ENCODE measurements at places on chromosomes 4 and X.

DNA sequence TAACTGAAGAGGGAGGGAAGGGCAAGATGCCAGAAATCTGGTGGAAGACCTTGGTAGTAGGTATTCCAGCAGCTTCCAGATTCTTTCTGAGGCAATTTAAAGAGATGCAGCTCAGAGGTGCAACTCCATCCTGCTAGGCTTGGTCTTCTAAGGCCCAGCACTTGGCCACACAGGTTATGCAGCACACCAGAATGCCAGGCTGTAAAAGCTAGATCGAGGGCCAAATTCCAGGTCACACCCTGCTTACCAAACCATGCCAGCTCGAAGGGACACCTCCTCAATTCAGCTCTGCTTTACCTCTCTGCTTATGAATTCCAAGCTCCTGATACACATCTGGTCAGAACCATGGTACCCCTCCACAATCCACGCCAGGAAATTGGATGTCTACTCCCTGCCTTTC lies 19.8 kb upstream of the ATXN3L start:
- no peak for DNase-seq

GRCh38 chrX:109294097-109294814 lies 187.6 kb downstream of the GUCY2F start:
- DNase-seq, result no peak

DNA sequence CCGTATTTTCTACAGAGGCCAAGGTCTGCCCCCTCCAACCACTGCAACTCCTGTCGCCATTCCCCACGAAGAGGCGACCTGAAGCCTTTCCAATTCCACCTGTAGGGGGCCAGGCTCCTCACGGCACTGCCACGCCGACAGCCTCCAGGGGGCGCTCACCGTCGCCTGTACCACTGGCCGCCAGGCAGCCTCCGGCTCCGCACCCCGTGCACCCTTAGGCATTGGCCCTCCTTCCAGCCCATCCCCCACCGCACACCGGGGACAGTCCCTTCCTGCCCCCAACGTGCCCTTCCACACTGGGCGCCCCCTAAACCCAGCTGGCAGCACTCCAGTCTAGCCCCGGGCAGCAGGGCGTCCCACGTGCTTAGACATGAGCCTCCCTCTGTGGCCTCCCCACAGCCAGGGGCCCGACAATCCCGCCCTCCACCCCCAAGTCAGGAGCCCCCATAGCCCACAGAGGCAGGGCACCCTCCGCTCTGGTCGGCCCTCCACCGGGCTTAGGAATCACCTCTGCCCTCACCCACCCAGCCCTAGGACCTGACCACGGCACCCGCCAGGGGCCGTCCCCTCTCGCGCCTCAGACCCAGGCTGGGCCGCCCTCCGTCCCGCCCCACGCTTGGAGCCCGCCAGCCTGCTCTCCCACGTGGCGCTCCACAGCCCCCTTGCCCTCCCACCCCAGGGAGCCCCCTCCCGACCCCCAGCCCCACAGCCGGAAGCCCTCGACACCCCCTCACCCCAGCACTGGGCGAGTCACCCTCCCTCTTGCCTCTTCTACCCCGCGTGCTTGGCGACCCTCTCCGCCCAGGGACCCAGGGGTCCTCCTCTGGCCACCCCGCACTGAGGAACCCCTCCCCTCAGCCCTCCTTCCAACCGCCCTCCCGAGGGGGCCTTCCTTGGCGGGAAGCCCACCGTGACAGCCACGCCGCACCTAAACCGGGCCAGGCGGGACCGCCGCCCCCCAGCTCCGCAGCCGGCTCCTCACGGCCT lies 711 bp downstream of the PNMA6E start:
- no peak for DNase-seq

DNA sequence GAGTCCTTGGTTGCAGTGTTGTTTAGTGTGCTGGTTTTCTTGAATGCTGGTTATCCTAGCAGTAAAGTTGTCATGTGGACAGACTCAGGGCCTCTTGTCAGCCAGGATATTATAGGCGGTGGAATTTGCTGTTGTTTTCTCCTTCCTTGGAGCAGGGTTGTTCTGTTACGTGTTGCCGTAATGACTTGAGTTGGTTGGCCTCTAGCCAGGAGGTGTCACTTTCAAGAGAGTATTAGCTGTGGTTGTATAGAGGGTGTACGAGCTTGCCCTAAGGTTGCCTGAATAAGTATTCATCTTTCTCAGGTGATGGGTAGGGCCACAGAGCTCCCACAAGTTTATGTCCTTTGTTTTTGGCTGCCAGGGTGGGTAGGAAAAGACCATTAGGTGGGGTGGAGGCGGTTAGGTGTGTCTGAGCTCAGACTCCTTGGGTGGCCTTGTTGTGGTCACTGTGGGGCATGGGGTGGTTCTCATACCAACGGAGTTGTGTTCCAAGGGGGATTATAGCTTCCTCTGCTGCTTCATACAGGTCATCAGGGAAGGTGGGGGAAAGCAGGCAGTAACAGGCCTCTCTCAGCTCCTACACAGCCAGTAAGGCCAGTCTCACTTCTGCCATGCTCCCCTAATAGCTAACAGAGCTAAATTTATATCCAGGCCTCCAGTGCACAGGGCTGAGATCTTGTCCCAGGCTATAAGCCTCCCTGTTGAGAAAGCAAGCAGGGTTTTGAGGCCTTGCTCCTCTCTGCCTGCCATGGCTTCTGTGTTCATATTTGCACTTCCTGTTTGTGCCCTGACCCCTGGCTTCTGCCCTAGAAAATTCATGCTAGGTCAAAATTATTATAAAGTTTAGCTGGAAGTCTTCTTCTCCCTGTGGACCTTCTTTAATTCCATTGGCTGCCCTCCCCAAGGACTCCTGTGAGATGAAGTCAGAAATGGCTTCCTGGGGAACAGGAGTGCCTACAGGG lies 594.7 kb downstream of the RAPGEF2 start:
- DNase-seq, result no peak

DNA sequence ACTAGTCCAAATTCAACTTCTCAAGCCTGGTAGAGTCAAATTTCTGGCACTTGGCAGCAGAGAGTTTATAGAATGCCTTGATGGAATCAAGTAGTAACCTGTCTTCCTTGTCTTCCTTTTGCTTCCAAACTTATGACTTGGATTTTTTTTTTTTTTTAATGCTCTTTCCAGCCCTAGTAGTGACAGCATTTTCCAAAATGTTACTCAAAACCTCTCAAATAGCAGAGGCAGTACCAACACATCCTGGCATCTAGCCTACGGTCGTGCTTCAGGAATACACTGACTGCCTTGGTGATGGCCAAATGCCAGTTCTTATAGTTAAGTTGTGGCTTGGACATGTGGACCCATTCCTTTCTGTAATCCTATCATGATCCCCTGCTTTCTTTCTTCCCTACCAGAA lies 46.0 kb downstream of the GALNT7 start:
- no peak for DNase-seq

GRCh38 chr4:21862917-21863316 lies 85.7 kb downstream of the KCNIP4 start:
- no peak for DNase-seq

DNA sequence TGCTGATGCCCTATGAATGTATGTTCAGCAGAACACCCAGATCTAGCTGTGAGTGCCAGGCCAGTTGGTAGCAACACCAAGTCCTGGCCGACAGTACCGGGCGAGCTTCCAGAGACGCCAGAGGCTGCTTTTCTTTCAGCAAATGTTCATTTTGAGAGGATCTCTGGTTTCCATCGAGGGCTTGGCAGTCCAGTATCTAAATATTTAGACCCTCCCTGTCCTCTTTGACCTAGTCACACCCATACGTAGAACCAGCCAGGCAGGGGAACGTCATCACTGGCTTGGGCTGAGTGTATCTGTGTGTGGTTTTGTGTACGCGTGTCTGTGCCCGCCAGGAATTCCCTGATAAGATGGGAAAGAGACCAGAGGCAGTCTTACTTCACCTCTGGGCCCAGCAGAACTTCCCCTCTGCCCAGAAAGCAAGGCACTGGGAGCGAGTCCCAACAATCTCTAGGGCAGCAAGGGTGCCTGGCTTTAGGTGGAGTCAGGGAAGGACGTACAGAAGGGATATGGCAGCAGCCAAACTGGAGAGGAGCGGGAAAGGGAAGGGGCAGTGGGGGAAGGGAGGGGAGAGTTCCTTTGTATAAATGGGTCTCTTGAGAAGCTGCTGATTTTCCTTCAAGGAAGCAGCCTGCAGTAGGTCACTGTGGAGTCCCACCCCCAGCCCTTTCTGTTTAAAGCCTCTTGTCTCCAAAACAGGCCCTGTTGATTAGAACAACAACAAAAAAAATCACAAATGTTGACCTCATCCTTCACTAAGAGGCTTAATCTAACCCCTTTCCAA lies 15.0 kb upstream of the ELF4 start:
- DNase-seq, result no peak

DNA sequence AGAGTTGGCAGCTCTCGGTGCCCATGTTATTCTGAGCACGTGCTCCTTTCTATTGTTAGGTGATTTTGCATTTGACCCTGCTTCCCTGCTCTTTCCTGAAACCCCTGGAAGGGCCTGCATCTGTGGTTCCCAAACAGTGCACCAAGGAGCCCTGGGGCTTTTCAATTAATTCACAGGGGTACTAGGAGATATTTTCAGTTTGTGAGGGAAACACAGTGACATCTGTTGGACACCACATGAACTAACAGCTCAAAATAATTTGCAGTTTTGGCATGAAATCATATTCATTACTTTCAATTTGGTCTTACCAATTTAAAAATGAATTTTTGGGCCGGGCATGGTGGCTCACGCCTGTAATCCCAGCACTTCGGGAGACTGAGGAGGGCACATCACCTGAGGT lies 156.6 kb downstream of the GATB start:
- DNase-seq, result no peak

GRCh38 chr4:145785391-145786008 lies 105.6 kb downstream of the C4orf51 start:
- DNase-seq, result no peak

DNA sequence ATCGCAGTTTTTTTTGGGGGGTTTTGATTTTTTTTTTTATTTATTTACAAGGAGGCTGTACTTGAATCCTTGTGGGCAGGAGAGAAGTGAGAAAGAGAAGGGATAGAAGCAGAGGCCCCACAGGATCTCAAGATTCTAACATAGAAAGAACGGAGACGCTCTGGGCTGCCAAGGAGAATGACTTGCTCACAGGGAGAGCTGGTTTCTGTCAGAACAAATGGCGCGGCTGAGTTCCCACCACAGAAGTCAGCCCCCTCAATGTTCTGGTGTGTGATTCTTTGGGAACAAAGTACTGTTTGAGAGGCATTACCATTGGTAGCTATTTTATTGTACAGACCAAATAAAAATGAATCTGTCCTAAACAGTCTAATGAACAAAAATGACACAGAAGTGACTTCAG lies 80.6 kb downstream of the ATXN3L start:
- DNase-seq, result no peak

GRCh38 chrX:112688242-112688641 lies 8.5 kb upstream of the LHFPL1 start:
- DNase-seq, result no peak

- no peak for DNase-seq
These were observed 2.6 kb downstream of the POLA1 start for GRCh38 chrX:24696294-24696693.

GRCh38 chr4:71147261-71147660 lies 153.8 kb downstream of the DCK start:
- DNase-seq, result no peak

GRCh38 chr4:174080361-174080760 lies 203.1 kb downstream of the FBXO8 start:
- DNase-seq, result no peak

DNA sequence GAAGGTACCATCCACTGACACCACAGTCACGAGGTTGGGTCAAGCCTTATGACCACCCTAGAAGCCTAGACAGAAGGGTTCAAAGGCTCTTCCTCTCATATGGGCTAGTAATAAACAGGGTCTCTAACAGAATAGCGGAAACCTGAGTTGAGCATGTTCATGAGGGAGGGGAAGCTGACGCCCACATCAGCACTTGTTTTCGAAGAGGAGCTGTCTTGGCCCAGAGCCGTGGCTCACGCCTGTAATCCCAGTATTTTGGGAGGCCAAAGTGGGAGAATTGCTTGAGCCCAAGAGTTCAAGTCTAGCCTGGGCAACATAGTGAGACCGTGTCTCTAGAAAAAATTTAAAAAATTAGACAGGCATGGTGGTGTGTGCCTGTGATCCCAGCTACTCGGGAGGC lies 21.5 kb upstream of the TMSB4X start:
- DNase-seq, result no peak

DNA sequence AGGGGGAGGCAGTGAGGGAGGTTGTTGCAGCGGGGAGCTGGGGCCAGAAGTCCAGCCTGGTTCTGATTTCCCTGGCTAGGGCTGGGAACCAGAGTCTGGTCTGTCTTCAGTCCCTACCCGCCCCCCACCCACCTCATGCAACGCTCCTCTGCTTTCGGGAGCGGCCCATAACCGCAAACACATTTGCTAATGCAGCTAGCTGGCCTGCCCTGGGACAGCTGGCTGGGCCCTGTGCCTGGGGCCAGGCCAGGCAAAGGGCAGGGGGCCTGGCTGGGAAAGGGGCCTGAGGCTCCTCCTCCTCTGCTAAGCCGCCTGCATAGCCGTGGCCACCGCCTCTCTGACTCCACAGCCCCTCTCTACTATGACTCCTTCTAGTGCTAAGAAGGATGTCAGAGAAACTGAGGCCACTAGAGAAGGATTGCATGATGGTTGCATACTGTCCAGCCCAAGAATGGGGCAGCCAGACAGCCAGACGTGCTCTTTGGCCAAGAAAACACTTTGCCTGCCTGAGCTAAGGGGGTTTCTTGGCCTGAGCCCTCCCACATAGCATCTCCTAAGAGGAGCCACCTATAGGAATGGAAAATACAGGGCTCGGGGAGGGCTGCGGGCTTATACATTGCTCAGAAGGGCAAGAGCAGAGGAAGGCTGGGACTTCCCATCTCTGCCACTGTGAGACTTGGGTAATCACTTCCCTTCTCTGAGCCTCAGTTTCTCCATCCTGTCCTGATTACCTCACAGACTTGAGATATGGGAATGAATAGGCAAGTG lies 76.9 kb downstream of the PJA1 start:
- DNase-seq, result no peak

- no peak for DNase-seq
These were observed 110.3 kb upstream of the KIT start for GRCh38 chr4:54547299-54548097.

- peak; percentile 71 for DNase-seq
These were observed at the start of gene TBC1D8B for GRCh38 chrX:106802388-106803275. TSS of gene TBC1D8B (plus strand) at chrX:106802673. CDS start at chrX:106802854, 181 bp downstream.

- no peak for DNase-seq
These were observed 192.0 kb downstream of the SMIM20 start for GRCh38 chr4:26105815-26106699.

GRCh38 chrX:47266643-47267042 lies 33.8 kb downstream of the USP11 start:
- DNase-seq, result no peak

- DNase-seq, result no peak
These were observed 1.1 kb downstream of the MOB1B start for GRCh38 chr4:70903291-70903603.

GRCh38 chr4:9832640-9833039 lies 51.2 kb downstream of the DRD5 start:
- DNase-seq, result no peak

DNA sequence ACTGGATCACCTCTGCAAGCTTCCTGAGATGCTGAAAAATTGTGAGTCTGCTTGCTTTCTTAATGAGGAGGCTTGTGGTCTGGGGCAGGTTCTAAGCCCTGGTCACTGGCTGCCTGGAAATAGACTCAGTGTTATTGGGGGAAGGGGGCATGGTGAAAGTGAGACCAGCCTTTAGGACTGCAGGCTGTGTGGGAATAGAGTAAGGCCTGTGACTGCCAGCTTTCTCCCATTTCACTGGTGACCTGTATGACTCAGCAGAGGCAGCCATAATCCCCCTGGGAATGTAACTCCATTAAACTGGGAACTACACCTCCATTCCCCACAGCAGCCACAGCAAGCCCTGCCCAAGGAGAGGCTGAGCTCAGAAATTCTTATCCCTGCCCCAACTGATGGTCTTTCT lies 55.9 kb upstream of the IL15 start:
- no peak for DNase-seq

- no peak for DNase-seq
These were observed 20.2 kb downstream of the EPGN start for GRCh38 chr4:74328501-74328900.

GRCh38 chr4:40745285-40745984 lies 4.3 kb upstream of the NSUN7 start:
- no peak for DNase-seq
